Smooth muscle cell of the pulmonary artery (primary cell): ENCODE measurements at places on chromosomes 3 and 15. TPM values are rescaled to one million over a fixed set of nuclear protein-coding genes. Genes with fewer than 3 reads are reported as not detected.

Gene ACTR8
- total RNA-seq: 33.2 and 37.2 TPM in 2 replicates

Gene GLDN
- total RNA-seq: 3.3 and 3.7 TPM in 2 replicates

Gene DISP2
- 0.13 and 0.17 TPM in 2 replicates for total RNA-seq

Gene TMEM158
- total RNA-seq: 17.7 and 112 TPM in 2 replicates

Gene CATSPER2
- total RNA-seq: 1.3 and 2.0 TPM in 2 replicates

Gene CPA3
- not detected in 2 replicates for total RNA-seq

Gene GOLGA8R
- 2.9 and 3.3 TPM in 2 replicates for total RNA-seq
